Head of caudate nucleus (tissue), 42 donors: ENCODE measurements at places on chromosomes 13 and 19.
A peak's percentile ranks its signal among the peaks of the same experiment; 100 is the strongest.

- DNase-seq, result no peak
These were observed 153.1 kb downstream of the RGCC start for GRCh38 chr13:41610404-41610803.

- no peak for DNase-seq
These were observed 93.1 kb downstream of the PCDH17 start for GRCh38 chr13:57724486-57725272.

DNA sequence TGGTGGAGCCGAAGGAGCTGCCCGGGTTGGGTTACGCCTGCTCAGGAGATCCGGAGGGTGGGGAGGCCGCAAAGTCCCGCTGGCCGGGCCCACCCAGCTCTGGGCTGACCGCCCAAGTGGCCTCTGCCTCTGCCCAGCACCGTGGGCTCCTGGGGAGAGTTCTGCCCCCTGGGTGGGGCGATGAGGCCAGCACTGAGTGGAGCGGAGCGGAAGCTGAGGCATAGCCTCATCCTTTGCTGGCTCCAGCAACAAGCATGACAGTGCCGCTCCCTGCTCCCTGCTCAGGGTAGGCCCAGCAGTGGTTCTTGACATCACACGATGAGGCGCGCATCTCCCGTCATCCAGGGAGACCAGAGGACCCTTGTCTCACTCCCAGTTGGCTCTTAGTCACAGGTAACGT is 22.5 kb downstream of the CCDC8 start:
- DNase-seq, result no peak

DNA sequence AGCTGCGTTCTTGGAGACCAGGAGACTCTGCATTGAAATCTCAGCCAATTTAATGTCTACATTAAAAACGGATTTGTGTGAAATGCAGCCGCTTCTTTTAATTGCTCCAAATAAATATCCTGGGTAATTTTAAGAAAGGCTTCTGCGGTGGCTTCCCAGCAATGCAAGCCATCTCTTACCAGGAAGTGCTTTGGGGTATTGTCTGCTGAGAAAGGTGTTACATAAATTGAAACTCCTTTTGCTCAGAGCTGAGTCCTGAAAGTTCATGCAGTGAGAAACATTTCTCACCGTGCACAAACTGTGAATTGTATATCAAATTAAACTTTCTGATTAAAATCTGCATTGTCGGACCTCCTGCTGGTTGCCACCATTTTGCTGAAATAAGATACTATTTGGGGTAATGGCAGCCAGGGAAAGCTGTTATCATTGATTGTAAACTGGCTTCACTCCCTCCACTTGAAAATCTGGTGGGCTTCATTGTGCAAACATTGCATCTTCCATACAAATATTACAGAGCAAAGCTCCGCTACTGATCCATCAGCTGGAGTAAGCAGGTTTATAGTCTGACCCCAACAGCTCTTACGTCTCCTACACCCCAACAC is 59.5 kb downstream of the ZIC5 start:
- no peak for DNase-seq

- no peak for DNase-seq
These were observed 5.8 kb downstream of the TM9SF2 start for GRCh38 chr13:99507054-99507453.

GRCh38 chr19:8147582-8147978 is 1.8 kb downstream of the FBN3 start:
- no peak for DNase-seq

DNA sequence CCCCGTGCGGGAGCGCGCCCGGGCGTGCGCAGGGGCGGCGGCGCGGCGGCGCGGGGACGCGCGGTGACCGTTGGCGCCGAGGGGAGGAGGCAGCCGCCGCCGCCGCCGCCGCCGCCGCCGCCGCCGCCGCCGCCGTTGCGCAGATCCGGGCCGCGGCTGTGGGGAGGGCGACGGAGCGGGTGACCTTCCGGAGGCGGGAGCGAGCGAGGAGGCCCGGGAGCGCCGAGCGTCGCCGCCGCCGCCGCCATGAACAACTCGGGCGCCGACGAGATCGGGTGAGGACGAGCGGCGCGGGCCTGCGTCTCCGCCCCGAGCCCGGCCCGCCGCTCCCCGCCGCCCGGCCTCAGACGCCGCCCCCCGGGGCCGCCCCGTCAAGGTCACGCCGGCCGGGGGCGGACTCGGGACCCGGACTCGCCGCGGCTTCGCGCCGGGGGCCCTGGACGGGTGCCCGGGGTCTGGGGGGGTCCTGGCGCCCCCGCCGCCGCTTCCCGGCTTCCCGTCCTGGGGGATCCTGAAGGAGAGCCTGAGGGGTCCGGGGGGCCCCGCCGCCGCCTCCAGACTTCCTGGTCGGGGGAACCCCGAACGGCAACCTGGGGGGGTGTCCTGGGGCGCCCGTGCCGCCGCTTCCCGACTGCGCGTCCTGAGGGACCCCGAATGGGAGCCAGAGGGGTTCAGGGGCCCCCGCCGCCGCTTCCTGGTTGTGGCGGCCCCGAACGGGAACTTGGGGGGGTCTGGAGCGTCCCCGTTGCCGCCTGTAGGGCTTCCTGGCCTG is at the start of gene DAZAP1:
DAZAP1 (plus strand) TSS at position 59 of the 772 bp plus-strand sequence; CDS start at position 247, 188 bp downstream.
- DNase-seq, result no peak

DNA sequence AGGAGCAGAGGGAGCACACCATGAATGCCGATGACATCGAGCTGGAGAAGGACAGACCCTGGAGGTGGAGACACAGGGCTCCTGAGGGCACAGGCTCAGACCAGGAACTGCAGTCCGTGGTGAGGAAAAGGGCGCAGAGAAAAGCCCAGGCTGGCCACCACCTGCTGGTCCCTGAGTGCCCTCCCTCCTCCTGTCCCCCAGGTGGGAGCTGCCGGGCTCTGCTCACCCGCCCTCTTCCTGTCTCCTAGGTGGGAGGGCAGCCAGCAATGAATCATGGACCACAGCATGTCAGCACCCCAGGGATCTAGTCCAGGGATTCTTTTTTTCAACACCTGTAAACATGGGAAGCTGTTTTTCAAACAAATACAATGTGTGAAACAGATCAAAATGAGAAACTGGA is 94.6 kb upstream of the ARHGEF7 start:
- no peak for DNase-seq

DNA sequence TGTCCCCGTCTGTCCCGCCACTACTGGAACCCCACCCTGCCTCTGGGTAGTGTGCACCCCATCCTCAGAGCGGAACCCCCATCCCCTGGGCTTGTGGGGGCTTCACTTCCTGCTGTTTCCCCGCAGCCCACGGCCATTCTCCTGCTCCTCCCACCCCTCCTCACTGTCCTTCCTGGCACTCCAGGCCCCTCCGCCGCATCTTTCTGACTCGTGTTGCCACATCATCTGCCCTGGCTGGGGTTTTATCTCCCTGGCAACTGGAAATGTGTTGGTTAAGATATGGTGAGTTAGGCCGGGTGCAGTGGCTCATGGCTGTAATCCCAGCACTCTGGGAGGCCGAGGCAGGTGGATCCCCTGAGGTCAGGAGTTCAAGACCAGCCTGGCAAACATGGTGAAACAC is 37.3 kb downstream of the KDM4B start:
- no peak for DNase-seq

DNA sequence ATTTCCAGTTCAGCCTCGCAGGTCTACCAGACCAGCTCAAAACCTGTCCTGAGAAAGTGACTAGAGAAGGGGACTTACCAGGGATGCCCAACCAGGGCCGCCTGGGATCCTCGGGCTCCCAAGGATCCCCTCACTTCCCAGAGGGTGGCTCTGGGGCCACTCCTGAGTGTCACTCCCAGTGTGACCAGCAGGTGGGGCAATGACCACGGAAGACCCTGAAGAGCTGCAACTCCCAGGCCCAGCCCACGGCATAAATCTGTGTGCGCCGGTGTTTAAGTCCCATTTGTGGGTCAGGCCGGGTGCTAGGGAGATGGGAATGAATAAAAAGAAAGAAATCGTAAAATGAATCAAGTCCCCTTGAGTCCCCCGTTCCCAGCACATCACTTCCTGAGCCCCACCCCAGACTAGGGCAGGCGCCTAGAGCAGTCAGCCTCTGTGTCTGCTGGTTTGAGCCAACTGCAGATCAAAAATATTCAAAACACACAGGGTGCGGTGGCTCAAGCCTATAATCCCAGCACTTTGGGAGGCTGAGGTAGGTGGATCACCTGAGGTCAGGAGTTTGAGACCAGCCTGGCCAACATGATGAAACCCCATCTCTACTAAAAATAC is 10.7 kb downstream of the PTGIR start:
- peak; percentile 93 for DNase-seq

- DNase-seq, result no peak
These were observed 222.8 kb downstream of the LIG4 start for GRCh38 chr13:107992542-107992941.

- DNase-seq, result no peak
These were observed 103.3 kb downstream of the CRYL1 start for GRCh38 chr13:20422362-20422761.

DNA sequence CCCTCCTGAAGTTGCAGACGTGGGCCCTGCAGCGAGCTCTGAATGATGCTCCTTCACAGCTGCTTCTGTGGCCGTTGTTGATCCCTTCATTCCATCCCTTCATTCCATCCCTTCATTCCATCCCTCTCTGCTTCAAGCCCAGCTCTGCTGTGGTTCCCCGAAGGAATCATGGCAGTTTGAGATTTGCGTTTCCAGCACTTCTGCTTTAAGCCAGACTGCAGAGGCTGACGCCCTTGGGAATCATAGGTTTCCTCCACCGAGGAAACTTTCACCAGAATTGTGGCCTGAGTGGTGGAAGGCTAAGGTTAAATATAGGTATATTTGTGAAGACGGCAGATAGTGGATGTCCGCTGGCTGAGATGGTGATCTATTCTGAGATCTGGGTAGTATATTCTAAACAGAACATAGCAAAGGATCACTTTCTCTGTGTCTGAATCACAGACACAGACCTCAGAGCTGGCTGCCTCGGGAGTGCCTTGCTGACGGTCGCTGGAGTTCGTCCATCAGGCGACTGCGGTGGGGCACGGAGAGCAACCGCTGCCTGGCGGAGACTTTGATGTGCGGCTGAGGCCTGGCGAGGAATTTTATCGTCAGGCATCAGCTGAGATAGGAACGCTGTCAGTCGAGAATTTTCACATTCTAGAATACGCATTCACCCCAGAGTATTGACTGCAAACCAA is 42.8 kb upstream of the DCUN1D2 start:
- no peak for DNase-seq
